ENCODE measurements at places on chromosomes 1 and 21. TPM values are rescaled to one million over a fixed set of nuclear protein-coding genes. Genes with fewer than 3 reads are reported as not detected.

Gene LRRC42
- total RNA-seq, result 45.4 TPM

Gene TNFAIP8L2
- total RNA-seq, result not detected

Gene TNNI3K
- 1.3 TPM for total RNA-seq

Gene RNU1-1
- total RNA-seq, result 3,042 TPM

Gene USP33
- 64.1 TPM for total RNA-seq

Gene NDUFS5
- 256 TPM for total RNA-seq

GRCh38 chr1:161498646-161499045, 6.6 kb upstream of the FCGR2A start:
- no peaks in the 10 kb centered on the region for H3K4me1 ChIP-seq
- H3K27me3 ChIP-seq, result peaks cover 93% of the 10 kb centered on the region
- H3K36me3 ChIP-seq, result no peaks in the 10 kb centered on the region
- no peak overlapping the region for H3K4me3 ChIP-seq
- H3K27ac ChIP-seq, result no peak overlapping the region

- no peaks in the 10 kb centered on the region for H3K4me1 ChIP-seq
- no peak for DNase-seq
- no peak overlapping the region for H3K27ac ChIP-seq
- H3K36me3 ChIP-seq, result no peaks in the 10 kb centered on the region
These were observed 126.8 kb upstream of the ZNF644 start for GRCh38 chr1:91148641-91149069.

- H3K27ac ChIP-seq, result no peak overlapping the region
- no peak overlapping the region for H3K4me3 ChIP-seq
- H3K4me1 ChIP-seq, result peaks cover 15% of the 10 kb centered on the region
- H3K36me3 ChIP-seq, result no peaks in the 10 kb centered on the region
- no peaks in the 10 kb centered on the region for H3K27me3 ChIP-seq
These were observed 55.5 kb downstream of the TLR5 start for GRCh38 chr1:223087291-223088255.

GRCh38 chr1:2160451-2161300, 33.9 kb downstream of the FAAP20 start:
- DNase-seq, result no peak
- H3K4me3 ChIP-seq, result no peak overlapping the region
- no peaks in the 10 kb centered on the region for H3K4me1 ChIP-seq
- no peak overlapping the region for H3K27ac ChIP-seq
- H3K36me3 ChIP-seq, result peaks cover 4% of the 10 kb centered on the region

- H3K27ac ChIP-seq, result no peak overlapping the region
- H3K27me3 ChIP-seq, result no peaks in the 10 kb centered on the region
- no peak for DNase-seq
- peaks cover 3% of the 10 kb centered on the region for H3K36me3 ChIP-seq
These were observed 101.5 kb downstream of the PLA2G4A start for GRCh38 chr1:186930238-186930637.

- peaks cover 41% of the 10 kb centered on the region for H3K27me3 ChIP-seq
- no peak overlapping the region for H3K4me3 ChIP-seq
- no peak overlapping the region for H3K27ac ChIP-seq
- H3K36me3 ChIP-seq, result no peaks in the 10 kb centered on the region
- H3K4me1 ChIP-seq, result peaks cover 18% of the 10 kb centered on the region
These were observed 15.9 kb downstream of the ESPN start for GRCh38 chr1:6440198-6441126.

DNA sequence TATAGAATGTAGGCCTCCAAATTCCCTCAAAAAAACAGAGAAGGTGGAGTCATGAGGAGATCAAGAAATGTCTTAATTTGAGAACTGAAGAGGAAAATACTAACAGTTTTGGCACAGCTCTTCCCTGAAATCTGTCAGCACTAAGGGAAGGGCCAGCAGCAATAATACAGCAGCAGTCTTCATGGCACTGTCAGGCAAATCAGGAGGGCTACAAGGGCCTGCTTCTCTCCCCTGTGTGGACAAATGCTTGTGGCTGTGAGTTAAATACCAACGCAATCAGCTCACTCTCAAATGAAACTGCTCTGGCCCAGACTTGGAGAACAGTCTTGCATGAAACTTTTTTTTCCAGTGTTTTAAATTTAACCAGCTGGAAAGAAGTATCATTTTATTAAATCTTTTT, 20.5 kb upstream of the CNN3 start:
- no peak overlapping the region for H3K4me3 ChIP-seq
- peaks cover 3% of the 10 kb centered on the region for H3K36me3 ChIP-seq
- no peak overlapping the region for H3K27ac ChIP-seq
- H3K27me3 ChIP-seq, result no peaks in the 10 kb centered on the region
- no peak for DNase-seq
- H3K4me1 ChIP-seq, result no peaks in the 10 kb centered on the region

DNA sequence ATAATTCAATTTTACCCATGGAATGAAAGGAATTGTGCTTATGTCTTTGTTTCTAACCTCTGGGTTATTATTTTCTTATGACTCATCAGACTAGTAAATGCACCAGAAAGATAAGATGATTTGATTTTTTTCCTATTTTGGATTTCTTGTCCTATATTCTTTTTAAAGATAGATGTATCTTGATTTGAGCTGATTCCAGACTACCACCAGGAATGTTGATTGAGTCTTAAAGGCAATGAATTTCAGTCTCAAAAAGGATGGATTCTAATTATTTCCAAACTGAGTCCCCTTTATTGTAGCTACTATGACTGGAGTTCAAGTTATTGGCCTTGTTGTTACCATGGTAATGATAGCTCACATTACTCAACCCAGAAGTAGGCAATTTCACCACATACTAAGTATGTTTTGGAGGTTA, 95.8 kb upstream of the RGS4 start:
- H3K4me3 ChIP-seq, result no peak overlapping the region
- DNase-seq, result no peak
- H3K27me3 ChIP-seq, result no peaks in the 10 kb centered on the region
- no peaks in the 10 kb centered on the region for H3K4me1 ChIP-seq
- H3K27ac ChIP-seq, result no peak overlapping the region

GRCh38 chr1:198772626-198773025, 133.8 kb downstream of the PTPRC start:
- no peaks in the 10 kb centered on the region for H3K36me3 ChIP-seq
- no peaks in the 10 kb centered on the region for H3K27me3 ChIP-seq
- H3K27ac ChIP-seq, result no peak overlapping the region
- DNase-seq, result no peak
- H3K4me3 ChIP-seq, result no peak overlapping the region
- no peaks in the 10 kb centered on the region for H3K4me1 ChIP-seq

- H3K36me3 ChIP-seq, result no peaks in the 10 kb centered on the region
- H3K27me3 ChIP-seq, result no peaks in the 10 kb centered on the region
- no peak overlapping the region for H3K27ac ChIP-seq
- DNase-seq, result no peak
These were observed 30.5 kb downstream of the FMO4 start for GRCh38 chr1:171344473-171344820.

DNA sequence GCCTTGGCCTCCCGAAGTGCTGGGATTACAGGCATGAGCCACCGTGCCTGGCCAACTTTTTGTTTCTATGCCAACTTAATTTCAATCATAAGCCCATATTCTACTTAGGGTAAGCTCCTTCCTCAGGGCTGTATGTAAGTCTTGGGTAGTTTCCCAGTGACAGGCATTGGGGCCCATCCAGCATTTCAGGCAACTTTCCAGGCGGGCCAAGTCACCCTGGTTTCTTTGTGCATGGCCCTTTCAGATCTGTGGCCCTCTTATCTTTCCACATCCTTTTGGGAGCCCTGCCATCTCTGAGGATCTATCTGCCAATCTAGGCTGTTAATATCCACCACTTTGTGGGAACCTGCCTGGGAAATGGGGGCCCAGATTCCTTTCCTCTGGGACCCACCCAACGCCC, 58.7 kb downstream of the TNN start:
- H3K4me3 ChIP-seq, result no peak overlapping the region
- DNase-seq, result no peak
- H3K27me3 ChIP-seq, result no peaks in the 10 kb centered on the region
- H3K36me3 ChIP-seq, result no peaks in the 10 kb centered on the region

Measured in neural crest cell (in vitro differentiated cells).